ENCODE measurements at places on chromosomes 1 and 21. TPM values are rescaled to one million over a fixed set of nuclear protein-coding genes. Genes with fewer than 3 reads are reported as not detected.

- no peak for DNase-seq
Observed at GRCh38 chr1:66383168-66383567, 150.8 kb upstream of the SGIP1 start.

- DNase-seq = no peak
Observed at GRCh38 chr1:202661136-202661845, 49.0 kb downstream of the SYT2 start.

- peak; percentile 18 for DNase-seq
Observed at GRCh38 chr1:221117133-221117532, 237.9 kb downstream of the HLX start.

OR2T35 gene
- not detected for total RNA-seq

BRDT gene
- not detected for total RNA-seq
